ENCODE measurements at places on chromosomes 5 and 9. TPM values are rescaled to one million over a fixed set of nuclear protein-coding genes. Genes with fewer than 3 reads are reported as not detected.

Gene HAPLN1
- total RNA-seq, result not detected

Gene IFNE
- 0.16 TPM for total RNA-seq

Gene PRKACG
- total RNA-seq, result not detected

Gene TOR4A
- 3.2 TPM for total RNA-seq

Gene CD72
- total RNA-seq, result 9.2 TPM

Gene PLK2
- total RNA-seq, result 29.4 TPM

Gene SEMA5A
- total RNA-seq, result 1.3 TPM

Gene IRGM
- total RNA-seq, result 2.9 TPM

Gene CCL27
- total RNA-seq, result not detected

Gene RGS7BP
- not detected for total RNA-seq

Gene LCN1
- total RNA-seq, result not detected

Gene ZNG1F
- total RNA-seq, result 10.4 TPM

Gene RNF183
- not detected for total RNA-seq

Gene CDK5RAP2
- 73.9 TPM for total RNA-seq

Gene AP3S1
- total RNA-seq, result 36.4 TPM

Gene CD14
- 1.1 TPM for total RNA-seq

Gene STPG3
- 0.54 TPM for total RNA-seq

Gene LCN12
- 3.3 TPM for total RNA-seq

Gene PSAT1
- 2.0 TPM for total RNA-seq

Gene CCDC152
- total RNA-seq, result 3.6 TPM

Gene FOXD1
- not detected for total RNA-seq

- no peak for DNase-seq
These were observed 502.4 kb downstream of the GADD45G start for GRCh38 chr9:90107040-90107725.

- no peak for DNase-seq
These were observed 69.2 kb upstream of the CTNND2 start for GRCh38 chr5:11973469-11973868.

DNA sequence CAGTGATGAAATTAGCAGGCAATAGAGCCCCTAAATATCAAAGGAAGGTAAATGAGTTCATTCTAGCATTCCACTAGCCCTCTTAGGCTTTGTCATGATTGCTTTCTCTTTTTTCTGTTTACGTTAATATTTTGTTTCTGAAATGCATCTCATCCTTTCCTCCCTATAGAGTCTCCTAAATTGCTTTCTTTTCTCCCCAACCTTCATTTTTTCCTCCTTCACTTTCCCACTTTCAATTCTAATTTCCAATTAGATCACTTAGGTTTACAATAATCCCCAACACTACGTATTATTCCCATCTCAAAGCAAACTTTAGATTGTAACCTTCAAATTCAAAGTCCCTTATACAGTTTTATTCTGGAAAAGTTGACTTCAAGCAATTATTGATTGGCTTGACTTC lies 559.3 kb downstream of the RAB3C start:
- DNase-seq, result no peak

- no peak for DNase-seq
These were observed 270.7 kb downstream of the NR3C1 start for GRCh38 chr5:143132739-143133138.

- DNase-seq, result no peak
These were observed 34.9 kb downstream of the IQGAP2 start for GRCh38 chr5:76438025-76438424.

DNA sequence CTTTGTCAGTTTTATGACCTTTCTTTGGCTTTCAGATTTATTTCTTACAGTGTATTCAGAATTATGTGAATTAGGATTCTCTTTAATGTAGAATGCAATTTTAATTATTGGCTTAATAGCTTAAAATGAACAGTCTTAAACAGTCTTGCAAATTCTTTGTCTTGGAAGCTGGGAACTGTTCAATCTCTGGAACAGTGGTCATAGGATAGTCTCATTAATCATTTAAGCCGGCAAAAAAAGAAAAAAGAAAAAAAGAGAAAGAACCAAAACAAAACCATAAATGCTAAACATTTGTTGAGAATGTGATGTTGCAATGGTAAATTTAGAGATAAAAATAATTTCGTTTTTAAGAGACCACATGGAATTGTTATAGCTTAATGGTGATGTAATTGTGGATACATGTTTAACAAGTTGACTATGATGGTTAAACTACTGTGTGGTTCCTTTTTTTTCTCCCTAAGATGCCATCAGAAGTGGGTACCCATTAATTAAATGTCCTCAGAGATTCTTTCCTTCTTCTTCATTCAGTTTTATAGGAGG lies 61.6 kb downstream of the NNT start:
- DNase-seq, result no peak

DNA sequence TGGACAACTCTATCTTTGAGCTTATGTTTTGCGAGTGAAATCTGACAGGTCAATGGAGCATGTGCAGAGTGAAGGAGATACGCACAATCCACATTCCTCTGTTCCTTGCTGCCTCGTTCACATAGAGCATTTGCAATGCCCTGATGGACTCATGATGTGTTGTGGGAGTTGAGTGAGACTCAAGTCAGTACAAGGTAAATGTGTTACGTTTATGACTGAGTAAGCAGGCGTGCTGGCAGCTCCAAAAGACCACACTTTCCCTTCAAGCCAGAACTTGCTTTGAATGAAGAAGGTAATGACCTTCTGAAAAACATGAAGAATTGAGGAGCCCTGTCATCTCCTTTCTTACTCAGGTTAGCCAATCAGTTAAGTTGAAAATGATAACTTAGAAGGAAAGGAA lies 477.8 kb downstream of the CTNND2 start:
- DNase-seq, result no peak

GRCh38 chr9:128636024-128636390 lies 20.6 kb downstream of the DYNC2I2 start:
- no peak for DNase-seq

GRCh38 chr5:163177971-163178370 lies 259.4 kb upstream of the CCNG1 start:
- DNase-seq, result no peak

DNA sequence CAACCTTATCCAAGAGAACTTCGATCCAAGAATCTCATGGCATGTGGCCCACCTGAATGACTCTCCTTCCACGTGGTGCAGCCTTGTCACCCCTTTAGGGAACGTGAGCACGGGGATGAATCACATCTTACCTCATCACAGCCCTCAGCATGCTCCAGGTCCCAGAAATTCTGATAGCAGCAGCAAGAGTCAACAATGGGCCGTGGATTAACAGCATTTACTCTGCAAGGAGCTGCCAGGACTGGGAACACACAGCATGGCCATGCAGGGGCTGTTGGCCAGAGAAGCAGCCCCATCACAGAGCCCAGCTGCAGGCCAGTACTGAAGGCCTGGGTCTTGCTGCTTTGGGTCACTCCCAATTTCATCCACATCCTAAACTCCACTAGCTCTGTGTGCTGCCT lies 150.4 kb downstream of the C5orf15 start:
- DNase-seq, result no peak

DNA sequence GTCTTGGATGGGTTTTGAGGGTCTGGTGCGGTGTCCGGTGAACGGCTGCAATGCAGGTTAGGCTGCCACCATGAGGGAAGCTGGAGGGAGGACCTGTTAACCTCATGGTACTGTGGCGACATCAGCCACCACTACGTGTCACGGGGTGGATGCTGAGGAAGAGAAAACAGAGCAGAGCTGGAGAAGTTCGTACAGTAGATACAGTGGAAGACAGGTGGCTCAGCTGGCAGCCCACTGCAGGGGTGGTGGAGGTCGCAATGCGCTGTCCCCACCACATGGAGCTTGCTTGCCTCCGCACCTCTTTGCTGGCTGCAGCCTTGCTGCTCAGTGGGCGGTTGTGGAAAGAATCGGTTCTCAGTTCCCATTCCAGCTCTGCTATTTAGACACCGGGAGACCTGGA lies 2.8 kb downstream of the DCANP1 start:
- DNase-seq, result no peak

DNA sequence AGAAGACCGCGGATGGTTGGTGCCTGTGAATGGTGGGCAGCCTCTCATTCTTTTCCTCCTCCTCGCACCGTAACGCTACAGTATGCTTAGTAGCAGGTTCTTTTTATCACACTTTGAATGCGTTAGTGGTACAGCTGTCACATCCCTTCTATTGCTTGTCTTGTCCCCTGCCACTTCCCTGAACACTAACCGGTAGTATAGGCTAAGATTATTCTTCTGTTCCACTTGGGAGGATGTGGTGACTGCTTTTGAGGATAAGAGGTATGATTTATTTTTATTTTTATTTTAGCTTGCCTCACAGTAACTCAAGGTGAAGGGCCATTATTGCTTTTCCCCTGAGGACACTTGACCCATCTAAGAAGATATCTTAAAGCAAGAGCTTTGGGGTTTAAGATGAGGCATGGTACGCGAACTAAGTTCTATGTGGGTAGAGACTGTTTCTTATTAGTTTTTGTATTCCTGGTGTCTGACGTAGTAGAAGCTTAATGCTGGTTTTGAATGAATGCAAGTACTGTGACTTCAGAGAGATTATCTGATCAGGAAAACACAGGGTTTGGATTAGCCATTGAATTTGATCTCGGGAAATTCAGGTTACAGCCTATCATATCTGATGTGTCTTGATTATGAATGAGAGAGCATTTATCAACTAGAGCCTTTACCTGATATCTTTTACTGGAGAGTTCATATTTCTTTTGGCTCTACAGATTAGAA lies 951 bp downstream of the UNC13B start:
- DNase-seq, result peak; percentile 1

DNA sequence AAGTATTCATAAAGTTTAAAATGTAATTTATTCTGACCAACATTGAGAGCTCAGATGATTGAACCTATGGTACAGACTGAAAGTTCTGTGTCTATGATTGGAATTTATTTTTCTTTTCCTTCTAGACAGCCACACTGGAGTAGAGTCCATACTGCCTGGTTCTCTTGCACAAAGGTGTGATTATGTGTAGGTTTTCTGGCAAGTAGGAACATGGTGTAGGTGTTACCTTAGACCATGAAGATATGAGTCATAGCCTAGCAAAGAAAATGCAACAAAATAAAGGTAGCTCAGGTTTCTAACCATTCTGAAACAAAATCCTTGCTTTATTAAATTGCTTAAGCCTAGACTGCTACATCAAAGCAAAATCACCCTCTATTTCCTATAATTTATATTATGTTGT lies 143.4 kb downstream of the CDH12 start:
- no peak for DNase-seq

GRCh38 chr5:154627698-154628678 lies 127.2 kb upstream of the LARP1 start:
- DNase-seq, result no peak

DNA sequence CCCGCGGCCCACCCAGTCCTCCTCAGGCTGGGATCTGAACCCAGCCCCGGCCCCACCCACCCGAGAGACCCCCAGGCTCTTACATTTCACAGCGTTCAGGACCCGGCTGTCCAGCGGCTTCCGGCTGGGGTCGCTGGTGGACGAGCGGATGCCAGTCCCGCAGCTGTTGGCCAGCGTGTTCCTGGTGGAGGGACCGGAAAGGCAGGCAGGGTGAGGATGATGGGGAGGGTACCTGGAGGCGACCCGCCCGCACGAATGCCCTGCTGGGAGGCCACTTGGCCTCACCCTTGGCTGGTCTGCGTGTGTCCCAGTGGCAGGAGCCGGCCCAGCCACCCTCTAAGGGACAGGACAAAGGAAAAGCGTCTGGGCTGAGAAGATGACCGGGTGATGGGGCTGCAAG lies 51.9 kb upstream of the UBAC1 start:
- DNase-seq, result no peak

DNA sequence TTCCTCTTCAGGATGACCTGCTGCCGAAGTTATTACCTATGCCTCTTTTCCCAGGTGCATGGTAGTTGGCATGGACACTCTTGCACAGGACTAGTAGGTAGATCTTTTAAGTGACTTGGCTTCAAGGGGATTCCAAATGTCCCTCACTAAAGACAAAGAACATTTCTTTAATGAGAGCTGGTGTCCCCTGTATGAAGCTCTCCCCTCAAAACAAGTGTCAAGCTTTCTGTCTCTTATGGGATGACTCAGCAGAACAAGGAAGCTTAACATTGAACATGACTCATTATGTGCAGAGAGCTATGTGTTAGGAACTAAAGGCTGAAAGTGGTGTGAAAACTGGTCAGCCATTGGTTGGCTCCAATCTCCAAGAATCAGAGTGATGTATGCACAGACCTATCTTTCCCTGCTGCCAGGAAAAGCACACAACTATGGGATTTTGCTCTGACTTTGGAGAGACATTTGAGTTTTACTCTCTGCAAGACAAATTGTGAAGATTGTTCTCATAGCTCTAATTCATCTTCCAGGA lies 120.5 kb downstream of the PRDM6 start:
- DNase-seq, result no peak

DNA sequence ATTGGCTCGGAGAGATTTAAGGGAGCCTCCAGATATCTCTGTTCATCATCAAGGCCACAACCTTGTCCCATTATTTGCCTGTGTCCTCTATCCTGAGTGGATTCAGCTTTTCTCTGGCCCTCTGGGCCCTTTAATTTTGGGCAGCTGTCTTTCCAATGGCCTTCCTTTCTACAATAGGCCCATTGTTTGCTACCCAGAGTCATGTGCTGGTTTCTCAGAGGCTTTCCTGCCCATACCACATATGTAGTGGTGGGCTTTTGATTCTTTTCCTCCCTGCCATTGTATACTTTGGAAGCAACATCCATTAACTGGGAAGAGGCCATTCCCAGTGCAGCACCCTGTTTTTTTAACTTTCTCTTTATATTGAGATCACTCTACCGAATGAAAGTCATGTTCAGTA lies 233.9 kb upstream of the SGCD start:
- no peak for DNase-seq

DNA sequence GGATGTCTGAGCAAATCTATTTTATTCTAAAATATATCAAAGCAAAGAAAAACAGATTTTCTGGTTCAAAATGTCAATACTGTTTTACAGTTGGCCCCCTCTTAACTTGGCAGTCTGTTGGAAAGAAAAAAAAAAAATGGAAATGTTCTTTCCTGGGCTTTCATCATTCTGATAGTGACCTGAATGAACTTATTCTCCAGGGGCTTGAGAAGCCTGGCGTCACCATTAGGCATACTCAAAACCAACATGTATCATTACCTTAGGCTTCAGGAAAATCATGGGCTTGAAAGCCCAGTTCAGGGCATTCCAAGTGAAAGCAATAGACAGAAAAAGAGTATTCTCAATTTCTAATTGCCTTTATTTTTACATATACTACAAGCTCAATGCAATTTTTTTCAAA lies 283.7 kb upstream of the PUM3 start:
- DNase-seq, result no peak

GRCh38 chr9:6055216-6055615 lies 39.8 kb upstream of the RANBP6 start:
- peak; percentile 52 for DNase-seq

GRCh38 chr9:109437286-109437685 lies 60.8 kb downstream of the PTPN3 start:
- DNase-seq, result no peak

DNA sequence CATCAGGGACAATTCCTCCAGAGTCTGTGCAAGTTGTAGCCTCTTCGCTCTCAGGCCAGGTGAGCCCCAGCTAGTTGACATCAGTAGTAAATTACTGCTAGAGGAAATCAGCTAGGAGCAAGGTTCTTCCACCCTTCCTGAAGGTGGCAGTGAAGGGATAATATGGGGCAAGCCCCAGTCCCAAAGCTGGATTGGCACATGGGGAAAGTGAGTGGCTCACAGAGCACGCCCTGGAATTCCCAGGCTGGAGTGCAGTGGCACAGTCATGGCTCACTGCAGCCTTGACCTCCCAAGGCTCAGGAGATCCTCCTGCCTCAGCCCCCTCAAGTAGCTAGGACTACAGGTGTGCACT lies 82.1 kb downstream of the CYFIP2 start:
- DNase-seq, result no peak

- DNase-seq, result no peak
These were observed 42.1 kb upstream of the TAF11L2 start for GRCh38 chr5:17455942-17456341.

GRCh38 chr5:149015561-149015960 lies 47.3 kb downstream of the SH3TC2 start:
- no peak for DNase-seq

GRCh38 chr9:111831371-111832108 lies 36.8 kb upstream of the SHOC1 start:
- no peak for DNase-seq
